Renal cortex interstitium (tissue), 15 donors: ENCODE measurements at places on chromosomes 12 and 14. TPM values are rescaled to one million over a fixed set of nuclear protein-coding genes. Genes with fewer than 3 reads are reported as not detected.

Gene NAP1L1
- 790 TPM for polyA plus RNA-seq

Gene SIX1
- 10.2 TPM for polyA plus RNA-seq

Gene PROX2
- polyA plus RNA-seq: 2.9 TPM

Gene DTD2
- 17.5 TPM for polyA plus RNA-seq

Gene ADCY4
- polyA plus RNA-seq: 21.6 TPM

Gene MMP19
- 0.72 TPM for polyA plus RNA-seq

Gene GDF3
- 0.59 TPM for polyA plus RNA-seq

Gene RND1
- 2.6 TPM for polyA plus RNA-seq
